Large intestine (tissue), 12 donors: ENCODE measurements at places on chromosomes 1 and 21.

DNA sequence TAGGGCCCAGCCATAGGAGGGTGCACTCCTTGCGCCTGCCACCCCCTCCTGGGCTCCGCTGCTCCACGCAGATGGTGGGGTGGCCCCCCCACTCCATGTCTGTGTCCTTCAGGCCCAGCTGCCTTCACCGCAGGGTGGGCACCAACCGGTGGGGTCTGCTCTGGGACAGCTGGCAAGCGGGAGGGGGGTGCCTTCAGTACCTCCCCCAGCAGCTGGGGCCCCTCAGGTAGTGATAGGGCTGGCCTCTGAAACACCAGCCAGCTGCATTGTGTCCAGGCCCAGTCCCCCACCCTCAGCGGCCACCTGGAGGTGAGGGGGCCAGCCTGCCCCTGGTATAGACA lies 360 bp downstream of the GJC2 start:
- no peak for DNase-seq

- no peak for DNase-seq
Measured at GRCh38 chr1:9078015-9078751, 8.7 kb upstream of the SLC2A5 start.

DNA sequence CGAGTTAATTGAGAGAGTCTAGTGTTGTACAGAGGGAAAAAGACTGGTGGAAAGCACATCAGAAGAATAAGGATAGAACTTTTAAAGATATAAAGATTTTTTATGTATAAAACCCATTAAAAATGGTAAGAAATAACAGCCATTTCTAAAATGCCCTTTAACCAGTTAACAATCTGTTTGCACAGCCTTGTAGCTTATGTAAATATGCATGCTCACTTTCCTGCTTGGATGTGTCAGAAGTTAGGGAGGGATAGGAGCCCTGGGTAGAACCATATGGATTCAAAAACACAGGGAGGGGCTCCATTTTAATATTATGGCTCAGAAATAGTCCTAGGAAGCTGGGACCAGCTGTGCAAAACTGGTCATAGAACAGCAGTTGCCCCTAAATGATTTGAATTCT lies 4.5 kb upstream of the EDEM3 start:
- DNase-seq, result peak; percentile 25

- DNase-seq, result no peak
Measured at GRCh38 chr1:4129693-4130092, 229.6 kb upstream of the C1orf174 start.

DNA sequence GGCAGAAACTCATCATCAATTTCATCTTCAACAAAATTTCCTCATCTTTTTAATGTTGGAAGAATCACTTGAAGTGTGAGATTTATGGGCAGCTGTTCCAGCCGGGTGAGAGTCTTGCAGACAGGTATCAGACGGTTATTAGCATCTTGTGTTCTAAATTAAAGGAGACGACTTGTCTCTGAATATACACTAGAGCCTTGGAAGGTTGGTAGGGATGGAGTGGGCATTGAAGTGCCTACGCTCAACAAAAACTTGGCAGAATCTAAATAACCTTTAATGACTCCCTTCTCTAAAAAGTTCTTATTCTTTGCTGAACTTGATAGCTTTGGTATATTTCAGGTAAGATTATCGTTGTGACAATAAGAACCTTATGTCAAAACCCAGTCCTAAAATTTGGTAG lies 111.5 kb upstream of the MAGI3 start:
- no peak for DNase-seq

DNA sequence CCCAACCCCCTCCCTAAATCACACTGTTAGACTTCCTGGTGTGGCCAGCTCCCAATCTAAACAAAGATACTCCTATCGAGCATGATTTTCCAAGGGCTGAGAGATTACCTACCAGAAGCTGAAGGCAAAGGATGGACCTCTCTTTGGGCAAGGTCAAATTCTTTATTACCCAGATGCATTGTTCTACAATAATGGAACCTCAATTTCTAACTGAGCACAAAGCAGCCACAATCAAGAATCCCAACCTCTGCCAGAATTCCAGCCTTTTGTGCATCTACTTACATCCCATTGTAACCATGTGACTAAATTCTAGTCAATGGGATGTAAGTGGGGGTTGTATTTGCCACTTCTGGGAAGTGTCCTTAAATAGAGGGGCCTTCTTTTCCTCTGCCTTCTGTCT lies 24.9 kb upstream of the VPS26C start:
- DNase-seq, result no peak

- DNase-seq, result no peak
Measured at GRCh38 chr1:25732821-25733220, 67.2 kb upstream of the SELENON start.

DNA sequence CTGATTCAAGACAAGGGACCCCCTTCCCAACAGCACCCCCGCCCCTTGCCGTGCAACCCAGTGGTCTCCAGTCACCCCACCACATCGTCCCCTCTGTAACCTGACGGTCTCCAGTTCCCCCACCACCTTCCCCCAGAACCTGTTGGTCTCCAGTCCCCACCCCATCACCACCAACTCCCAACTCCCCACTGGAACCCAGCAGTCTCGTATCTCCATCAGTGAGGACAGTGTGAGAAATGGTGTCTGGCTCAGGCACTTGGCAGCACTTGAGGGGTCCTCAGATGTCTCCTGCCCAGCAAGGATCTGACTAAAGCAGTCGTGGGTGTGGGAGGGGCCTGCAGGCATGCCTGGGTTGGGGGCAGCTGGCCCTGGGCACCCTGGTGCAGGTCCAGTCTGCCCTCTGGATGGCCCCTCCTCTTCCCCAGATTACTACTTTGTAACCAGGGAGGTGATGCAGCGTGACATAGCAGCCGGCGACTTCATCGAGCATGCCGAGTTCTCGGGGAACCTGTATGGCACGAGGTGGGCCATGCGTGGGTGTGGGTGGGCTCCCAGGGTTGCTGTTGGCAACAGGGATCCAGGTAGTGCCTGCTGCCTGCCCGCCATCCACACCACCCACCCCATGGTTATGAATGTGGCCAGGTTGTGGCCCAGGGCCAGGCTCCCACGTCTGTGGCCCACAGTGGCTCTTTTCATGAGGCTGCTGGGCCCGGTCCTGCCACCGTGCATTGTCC lies 3.1 kb upstream of the GJC2 start:
- no peak for DNase-seq

GRCh38 chr1:11157867-11158266 lies 31.3 kb upstream of the ANGPTL7 start:
- DNase-seq, result no peak

- DNase-seq, result peak; percentile 48
Measured at GRCh38 chr1:116493484-116494352, 77.1 kb downstream of the CD58 start.

DNA sequence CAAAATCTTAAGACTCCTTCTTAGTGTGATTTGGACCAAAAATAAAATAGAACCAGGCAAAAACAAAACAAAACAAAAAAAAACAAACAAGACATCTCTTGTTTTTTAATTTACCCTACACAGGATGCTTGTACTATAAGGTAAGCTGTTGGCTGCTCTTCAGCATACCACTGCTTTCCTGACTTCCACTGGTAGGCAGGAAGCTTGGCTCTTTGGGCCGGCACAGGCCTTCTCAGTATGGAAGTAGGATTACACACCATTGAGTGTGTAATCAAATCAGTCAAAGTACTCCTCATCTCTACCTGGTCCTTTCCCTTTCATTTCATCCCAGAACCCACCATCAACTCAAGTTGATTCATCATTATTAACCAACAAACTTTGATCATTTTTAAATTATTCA lies 61.9 kb upstream of the RGS1 start:
- DNase-seq, result no peak

- DNase-seq, result no peak
Measured at GRCh38 chr1:155931332-155932038, 2.7 kb downstream of the KHDC4 start.

- no peak for DNase-seq
Measured at GRCh38 chr1:178072326-178072725, 21.6 kb upstream of the RASAL2 start.

DNA sequence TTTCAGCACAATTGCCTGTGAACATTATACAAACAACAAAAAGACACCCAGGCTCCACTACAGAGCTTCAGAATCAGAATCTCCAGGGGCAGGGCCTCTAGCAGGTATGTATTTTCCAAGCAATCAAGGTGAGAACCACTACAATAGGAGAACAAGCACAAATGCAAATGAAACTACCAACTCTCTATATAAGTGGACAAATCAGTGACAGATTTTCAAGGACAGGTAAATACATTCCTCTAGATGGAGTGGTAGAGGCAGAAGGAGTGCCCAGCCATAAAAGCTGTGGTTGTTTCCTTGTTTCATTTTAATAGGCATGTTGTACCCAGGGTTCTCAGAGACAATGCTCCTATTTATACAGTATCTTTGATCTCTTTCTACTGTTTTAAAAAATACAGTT lies 20.1 kb upstream of the CCDC17 start:
- peak; percentile 58 for DNase-seq

- no peak for DNase-seq
Measured at GRCh38 chr1:13700521-13701270, 708 bp downstream of the PRDM2 start.

DNA sequence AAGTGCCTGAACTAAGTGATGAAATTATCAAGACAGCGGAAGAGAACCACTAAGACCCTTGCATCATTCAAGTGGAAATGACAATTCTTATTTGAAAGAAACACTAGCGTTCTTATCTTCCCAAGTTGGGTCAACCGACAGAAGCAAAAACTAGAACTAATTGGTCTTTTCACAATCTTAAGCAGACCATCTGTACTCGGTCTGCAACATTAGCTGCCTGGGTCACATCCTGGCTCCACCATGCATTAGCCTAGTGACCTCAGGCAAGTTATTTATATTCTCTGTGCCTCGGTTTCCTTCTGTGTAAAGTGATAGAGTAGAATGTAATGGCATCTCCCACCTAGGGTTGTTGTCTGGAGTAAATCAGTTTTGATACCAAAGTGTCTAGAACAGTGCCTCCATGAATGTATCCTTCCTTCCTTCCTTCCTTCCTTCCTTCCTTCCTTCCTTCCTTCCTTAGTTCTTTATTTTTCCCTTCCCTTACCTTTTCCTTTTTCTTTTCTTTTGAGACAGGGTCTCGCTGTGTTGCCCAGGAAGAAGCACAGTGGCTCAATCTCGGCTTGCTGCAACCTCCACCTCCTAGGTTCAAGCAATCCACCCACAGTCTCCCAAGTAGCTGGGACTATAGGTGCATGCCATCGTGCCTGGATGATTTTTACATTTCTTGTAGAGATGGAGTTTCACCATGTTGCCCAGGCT lies 6.0 kb downstream of the COLGALT2 start:
- no peak for DNase-seq

GRCh38 chr1:45026446-45026845 lies 14.4 kb downstream of the UROD start:
- no peak for DNase-seq

DNA sequence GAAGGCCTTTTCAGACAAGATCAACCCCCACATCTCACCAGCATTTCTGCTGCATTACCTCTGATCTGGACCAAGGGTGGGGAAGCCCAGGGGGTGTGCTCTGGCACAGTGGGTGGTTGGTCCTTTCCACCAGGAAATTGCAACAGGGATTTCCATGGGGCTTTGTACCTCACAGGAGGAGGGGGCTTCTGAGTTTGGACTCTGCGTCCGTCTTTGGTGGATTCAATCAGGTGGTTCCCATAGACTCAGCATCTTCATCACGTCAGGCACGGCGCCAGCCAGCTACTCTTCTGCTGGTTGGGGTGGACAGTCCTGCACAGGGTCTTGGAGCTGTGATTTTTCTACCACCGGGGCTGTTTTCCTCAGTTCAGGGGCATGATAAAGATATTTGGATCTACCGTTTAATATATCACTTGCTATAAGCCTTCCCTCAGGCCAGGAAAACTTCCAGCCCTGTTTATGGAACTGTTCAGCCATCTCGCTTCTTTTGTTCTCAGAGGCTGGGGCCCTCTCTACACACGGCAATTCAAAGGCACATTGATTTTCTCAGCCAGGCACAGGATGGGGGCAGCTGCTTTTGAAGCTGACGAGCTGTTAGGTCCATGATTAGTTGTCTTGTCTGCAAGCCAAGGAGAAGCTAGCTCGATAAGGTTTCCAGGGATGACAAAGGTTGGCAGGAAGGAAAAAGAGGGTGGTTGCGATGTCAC lies 467.3 kb downstream of the CAMTA1 start:
- no peak for DNase-seq

GRCh38 chr1:197081117-197081753 lies 14.2 kb upstream of the F13B start:
- no peak for DNase-seq

DNA sequence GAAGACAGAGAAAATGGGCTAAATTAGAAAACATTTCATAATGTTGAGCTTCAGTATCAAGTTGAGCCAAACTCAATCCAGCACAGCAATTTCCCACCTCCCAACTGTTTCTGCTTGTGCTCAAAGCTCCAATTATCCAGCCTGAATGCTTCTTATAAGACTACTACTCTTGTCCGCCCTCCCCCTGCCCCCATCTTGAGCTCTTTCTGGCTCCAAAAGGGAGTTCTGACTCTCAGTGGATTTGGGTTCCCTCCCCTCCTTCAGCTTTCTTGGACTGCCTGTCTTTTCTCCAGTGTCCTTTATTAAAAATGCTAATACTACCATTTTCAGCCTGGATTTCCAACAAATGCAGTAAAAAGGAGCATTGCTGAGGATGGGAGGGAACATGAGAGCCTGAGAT lies 174.8 kb downstream of the ASTN1 start:
- DNase-seq, result no peak

- peak; percentile 69 for DNase-seq
Measured at GRCh38 chr21:17501107-17502006, 11.5 kb upstream of the CXADR start.

GRCh38 chr1:14850563-14850962 lies 252.1 kb downstream of the KAZN start:
- peak; percentile 17 for DNase-seq

DNA sequence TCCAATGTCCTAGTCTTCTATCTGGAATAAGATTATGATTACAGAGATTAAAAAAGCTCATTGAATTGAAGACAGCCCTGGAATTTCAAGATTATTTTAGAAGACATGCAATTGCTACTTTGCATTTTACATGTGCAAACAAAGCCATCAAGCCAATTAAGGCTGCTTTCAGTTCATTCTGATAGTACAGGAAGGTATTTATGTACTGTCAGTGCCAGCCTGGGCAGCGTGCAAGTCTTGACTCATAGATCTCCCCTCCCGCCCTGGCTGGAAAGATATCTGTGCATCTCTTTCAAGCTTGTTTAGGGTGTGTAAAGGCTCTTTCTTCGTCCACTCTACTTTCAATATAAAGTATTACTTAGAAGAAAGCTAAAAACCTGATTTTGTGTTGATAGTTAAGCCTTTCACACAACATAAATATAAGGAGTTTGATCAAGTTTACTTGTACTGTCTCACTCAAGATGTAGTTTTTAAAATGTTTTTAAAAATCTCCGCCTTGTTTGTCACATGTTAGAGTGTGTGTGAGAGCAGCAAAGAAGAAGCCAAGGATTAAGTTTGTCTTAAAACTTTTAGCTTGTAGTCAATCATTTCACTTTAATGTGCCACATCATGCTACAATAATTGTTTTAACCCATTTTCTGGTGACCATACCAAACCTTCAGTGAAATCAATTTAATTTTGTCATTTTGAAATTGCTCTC lies 13.6 kb upstream of the LYPLAL1 start:
- no peak for DNase-seq

DNA sequence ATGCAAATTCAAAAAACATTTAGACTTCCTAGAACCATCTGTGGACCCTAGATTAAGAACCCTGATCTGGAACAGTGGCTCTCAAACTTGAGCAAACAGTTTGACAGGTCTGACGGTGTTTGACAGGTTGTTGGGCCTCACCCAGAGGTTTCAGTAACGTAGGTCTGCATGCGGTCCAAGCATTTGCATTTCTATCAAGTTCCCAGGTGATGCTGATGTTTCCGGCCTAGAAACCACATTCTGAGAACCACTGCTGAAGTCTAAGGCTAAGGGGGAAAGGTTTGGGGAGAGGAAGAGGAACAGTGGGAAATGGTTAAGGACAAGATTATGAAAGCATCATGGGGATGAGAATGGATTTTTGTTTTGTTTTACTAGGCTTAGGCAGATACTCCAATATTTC lies 48.6 kb downstream of the MDM4 start:
- no peak for DNase-seq
